ENCODE measurements at places on chromosomes 3 and 15.

DNA sequence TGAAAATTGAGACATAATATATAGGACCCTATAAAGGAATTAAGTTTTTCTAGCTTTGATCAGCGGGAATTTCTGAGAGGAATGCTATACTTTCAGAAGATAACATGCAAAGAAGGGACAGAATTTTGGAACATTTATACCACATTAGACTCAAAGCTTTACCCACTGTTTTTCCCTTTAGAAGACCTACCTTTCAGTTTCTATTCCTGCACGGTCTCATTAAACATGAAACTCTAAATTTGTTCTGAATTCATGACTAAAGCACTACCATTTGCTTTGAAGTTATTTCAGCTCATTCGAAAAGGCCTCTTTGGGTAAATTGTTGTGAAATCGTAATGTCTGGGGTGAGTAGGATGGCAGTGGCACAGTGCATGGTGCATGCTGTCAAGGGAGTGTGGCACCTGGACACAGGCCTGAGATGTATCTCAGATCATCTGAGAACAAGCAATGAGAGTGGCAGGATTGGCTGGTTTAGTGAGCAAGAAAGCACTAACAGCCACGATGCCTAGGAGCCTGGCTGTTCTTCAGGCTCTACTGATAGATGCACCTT is 42.5 kb downstream of the CHCHD4 start:
- no peak for DNase-seq

DNA sequence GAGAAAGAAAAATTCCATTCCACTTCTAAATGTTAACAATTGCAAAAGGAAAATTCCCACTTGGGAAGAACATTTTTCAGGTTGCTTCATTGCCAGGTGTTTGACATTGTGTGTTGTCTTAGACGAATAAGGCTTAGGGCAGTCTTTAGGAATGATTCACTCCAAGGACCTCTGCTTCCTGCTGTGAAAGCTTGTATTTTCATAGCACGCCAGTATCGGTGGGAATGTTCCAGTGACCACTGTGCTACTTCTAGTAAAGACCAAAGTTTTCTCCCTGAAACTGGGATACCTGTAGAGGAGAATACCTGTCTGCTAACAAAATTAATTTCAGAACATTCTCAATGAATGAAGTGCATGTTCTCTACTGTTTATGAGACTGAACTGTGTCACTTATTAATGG is 64.1 kb downstream of the CDIN1 start:
- no peak for DNase-seq

DNA sequence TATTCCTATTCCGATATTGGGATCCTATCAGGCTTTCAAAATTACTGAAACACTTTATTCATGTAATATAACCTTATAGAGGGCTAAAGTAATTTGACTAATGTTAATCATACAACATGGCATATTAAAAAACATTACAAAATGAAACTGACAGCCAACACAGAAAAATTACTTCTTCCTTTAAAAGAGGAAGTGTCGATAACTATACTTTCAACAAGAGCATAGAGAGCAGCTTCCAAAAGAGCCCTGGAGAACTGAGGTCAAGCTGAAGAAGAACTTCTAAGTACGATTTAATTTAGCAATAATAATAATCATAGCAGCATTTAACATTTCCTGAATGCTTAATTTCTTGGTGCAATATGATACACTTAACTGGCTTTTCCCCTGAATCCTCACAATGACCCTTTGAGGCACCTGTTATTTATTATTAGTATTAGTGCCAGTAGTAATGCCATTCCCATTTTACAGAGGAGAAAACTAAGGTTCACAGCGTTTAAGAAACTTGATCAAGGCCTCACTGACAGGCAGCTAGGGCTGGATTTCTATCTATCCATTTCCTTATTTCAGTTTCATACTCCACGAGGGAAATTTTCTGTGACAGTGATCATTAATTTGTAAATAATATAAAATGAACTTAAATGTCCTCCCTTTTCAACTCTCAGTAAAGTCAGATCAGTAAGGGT is 181.6 kb downstream of the CFAP20DC start:
- no peak for DNase-seq

DNA sequence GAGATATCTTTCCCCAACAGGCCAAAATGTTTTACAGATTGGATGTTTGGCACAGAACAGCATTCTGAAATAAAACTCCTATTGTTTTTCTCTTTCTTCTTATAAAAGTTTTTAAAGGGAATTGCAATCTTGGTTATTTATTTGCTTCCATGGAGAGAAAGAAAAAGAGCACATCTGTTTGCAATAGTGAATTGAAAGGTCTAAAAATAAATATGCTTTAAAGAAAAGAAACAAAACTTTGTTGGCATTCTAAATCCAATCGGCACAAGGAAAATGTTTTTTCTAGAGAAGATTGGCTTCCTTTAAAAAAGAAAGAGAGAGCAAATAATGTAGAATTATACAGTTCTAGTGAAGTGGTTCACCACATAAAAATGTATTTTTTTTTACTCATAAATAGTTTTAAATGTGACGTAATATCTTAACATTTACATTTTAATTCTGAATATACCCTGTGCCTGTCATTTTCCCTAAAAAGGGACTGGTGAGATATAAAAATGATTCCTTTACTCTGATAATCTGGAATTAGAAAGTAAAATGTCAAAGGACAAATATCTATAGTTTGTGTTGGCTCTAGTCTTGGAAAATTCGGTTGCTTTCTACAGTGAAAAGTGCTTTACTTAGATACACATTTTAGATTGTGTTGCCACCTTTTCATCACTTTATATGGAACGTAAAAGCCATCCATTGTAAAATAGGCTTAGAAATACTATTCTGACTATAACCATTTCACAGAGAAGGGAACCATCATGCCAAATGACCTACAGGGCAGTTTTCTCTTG is 257.4 kb upstream of the CBLB start:
- DNase-seq: no peak

GRCh38 chr3:8668216-8668615 is 23.6 kb upstream of the SSUH2 start:
- DNase-seq: no peak

DNA sequence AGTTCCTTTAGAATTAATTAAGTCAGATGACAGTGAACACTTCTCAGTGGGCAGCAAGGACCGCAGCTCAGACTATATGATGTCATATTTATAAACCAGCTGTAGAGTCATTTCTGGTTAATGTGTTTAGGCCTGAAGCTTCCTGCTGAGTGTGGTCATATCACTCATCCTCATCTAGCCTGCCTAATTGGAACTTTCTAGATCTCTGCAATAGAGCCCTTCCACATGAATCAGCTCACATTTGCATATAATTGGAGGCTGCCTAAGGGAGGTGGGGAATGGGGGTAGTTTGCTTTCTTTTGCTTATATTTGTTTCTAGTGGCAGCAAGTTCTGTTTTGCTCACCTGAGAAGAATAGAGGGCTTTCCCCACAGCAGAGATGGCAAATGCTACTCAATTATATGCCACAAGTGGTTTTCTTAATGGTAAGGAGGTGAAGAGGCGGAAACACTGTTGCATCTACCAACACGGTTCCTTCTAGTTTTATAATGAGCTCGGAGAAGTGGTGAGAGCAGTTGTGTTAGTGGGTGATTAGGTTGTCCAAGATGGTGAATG is 148.1 kb downstream of the KLHL25 start:
- DNase-seq: peak; percentile 9

All from activated T-helper 9 cell treated with anti-CD3 and anti-CD28 coated beads, Interleukin-2, amount 50 U/mL, for 16 hours (primary cell).